ENCODE measurements at places on chromosomes 4 and X.

- DNase-seq: no peak
These were observed 50.5 kb downstream of the SLC4A4 start for GRCh38 chr4:71389149-71389827.

- DNase-seq: no peak
These were observed 490.4 kb upstream of the ZFP42 start for GRCh38 chr4:187504974-187505797.

- DNase-seq: no peak
These were observed 68.5 kb downstream of the SH3RF1 start for GRCh38 chr4:169202145-169202699.

DNA sequence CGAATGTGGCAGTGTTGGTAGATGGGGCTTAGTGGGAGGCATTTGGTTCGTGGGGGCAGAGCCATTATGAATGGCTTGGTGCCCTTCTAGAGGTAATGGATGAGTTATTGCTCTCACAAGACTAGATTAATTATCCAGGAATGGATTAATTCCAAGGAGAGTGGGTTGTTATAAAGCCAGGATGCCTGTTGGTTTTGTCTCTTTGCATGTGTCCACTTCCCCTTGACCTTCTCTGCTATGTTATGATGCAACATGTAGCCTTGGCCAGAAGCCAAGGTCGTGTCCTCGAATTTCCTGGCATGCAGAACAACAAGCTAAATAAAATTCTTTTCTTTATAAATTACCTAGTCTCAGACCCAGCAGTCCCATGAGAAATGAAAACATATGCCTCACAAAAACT, 111.2 kb upstream of the PLS3 start:
- no peak for DNase-seq

- no peak for DNase-seq
These were observed 31.2 kb downstream of the RNF175 start for GRCh38 chr4:153728660-153729059.

DNA sequence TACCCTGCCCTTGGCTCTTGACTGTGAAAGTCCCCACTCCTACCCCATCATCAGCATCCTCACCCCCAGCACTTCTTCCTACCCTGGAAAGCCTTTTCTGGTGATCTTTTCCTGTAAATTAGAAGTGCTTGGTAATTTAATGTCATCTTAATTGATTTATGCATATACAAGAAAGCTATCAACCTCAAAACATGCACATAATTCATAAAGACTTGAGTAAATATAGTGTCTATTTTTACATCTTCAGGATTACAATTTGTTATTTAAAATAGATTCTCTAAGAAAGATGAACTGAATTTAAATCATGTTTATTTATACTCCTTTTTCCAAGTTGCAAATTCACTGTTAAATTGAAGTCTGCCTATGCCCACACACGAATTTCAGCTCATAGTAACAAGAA, 36.0 kb upstream of the EXOC1L start:
- no peak for DNase-seq

DNA sequence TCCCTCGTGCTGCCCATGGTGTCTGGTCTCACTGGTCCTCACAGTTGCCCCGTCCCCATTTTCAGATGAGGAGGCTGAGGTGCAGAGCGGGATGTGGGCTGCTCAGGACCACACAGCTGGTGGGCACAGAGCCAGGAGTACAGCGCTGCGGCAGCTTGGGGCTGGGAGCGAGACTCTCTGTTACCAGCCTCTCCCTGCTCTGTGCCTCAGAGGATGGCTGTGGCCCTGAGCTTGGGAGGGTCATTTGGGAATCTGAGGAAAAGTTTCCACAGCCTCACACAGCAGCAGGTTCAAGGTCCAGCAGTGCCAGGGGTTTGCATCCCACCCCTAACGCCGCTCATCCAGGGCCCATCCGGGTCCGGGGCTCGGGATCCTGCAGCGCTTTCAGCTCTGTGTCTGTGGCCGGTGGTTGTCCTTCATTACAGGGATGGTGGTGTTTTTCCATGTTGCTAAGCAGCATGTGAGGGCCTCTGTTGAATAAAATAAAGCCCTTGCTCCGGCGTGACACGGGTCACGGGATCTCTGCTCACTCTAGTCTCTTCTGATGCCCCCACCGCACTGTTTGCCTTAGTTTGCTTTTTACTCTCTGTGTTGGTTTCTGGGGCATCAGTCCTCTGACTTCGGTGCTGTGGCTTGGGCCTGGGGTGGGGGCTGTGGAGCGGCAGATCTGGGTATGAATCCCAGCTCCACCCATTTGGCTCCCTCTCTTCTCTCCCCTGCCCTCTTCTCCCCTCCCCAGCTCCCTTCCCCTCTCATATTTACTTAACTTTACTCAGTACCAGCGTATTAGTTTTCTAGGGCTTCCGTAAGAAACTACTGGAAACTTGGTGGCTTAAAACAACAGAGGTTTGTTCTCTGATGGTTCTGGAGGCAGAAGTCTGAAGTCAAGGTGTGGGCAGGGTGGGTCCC, 6.5 kb downstream of the WFS1 start:
- DNase-seq: no peak

DNA sequence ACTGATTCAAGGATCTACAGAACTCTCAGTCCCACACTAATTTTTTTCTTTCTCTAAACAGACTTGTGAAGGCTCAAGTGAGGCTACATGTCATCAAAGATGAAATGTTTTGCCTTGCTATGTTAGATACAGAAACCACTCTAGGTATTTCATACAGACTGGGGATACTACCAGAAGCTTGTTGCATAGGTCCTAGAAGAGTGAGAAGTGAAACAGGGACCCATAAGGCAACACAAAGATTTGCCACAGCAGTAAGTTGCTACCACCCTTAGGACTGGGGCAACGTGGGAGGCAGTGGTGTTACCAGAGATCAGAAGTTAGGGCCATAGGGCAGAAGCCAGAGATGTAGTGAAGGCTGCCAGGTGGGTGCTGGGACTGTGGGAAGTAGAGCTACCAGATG, 50.7 kb upstream of the MID1IP1 start:
- no peak for DNase-seq

DNA sequence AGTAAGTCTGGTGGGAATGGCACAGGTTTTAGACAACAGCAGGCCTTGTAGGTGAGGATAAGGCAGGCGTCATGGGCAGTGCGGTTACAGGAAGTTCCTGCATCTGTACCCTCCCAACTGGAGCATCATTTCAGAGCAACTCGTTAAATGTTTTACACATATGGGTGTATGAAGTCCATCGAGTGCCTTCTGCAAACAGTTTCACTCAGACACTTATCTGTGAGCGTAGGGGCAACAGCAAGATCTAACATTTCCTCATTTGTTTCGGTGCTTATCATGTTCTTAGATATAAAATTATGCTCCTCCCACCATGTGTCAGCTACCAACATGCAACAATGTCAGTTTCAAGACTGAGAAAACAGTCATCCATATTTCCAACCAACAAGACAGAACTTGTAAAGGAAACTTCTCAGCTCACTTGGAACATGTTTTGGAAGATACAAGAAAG, 69.9 kb downstream of the ELOVL6 start:
- no peak for DNase-seq

DNA sequence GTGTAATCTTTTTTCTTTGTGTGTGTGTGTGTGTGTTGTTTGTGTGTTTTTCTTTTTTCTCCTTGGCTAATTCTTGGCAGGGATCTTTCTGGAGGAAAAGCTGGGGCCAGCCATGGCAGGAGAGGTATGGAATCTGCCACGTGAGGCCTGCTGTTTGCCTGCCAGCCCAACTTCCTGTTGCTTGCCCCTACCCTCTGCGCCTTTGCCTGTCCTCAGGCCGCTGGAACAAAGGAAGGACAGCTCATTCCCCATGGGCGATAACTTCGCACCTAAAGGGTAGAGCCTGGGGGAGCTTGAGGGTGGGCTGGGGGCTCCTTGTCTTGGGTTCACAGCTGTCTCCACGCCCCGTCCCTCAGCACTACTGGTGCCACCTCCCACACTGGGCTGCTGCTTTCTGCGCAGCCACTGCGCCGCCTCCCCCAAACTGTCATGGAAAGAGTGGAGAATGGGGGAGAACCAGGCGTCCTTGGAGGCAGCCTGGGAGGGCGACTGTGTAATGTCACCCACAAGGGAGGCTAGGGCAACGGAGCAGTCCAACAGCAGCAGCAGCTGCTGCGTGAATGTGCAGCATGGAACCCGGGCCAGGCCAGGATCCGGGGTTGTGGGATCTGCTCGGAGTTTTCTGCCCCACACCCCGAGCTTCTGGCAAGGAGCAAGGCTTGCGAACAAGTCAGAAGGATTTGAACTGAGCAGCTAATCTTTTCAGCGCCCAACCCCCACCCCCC, 12.3 kb upstream of the YIPF7 start:
- no peak for DNase-seq

GRCh38 chr4:10661047-10661446, 23.5 kb downstream of the CLNK start:
- no peak for DNase-seq

GRCh38 chr4:5752376-5753184, 41.6 kb downstream of the EVC start:
- no peak for DNase-seq

DNA sequence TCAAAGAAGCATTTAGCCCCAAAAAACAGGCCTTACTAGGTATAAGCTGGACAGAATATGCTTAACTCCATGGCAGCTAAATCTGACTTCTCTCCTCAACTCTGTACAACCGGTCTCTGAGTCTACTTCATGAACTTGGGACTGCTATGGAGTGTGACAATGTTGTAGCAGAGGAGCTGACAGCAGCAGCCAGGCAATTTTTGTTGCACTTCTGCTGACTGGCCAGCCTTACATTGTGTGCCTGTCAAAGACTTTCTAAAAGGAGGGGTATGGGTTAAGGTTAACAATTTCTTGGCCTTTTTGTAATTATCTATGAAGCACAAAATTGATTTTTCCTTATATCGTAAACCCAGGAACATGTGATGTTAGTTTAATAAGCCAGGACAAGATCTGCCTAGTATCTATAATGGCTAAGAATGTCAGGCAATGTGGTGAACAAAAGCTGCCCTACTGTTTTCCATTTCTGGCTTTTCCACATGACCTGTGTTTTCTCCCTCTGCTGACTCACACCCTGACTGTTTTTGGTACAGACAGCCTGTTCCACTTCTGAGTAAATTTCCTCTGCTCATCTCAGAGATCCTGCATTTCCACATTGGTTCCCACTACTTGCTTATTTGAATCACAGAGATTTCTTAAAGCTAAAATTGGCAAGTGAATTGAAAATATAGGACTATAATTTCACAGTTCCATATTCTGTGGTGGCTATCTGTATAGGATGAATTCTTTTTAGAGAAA, 9.3 kb downstream of the NOX1 start:
- no peak for DNase-seq

DNA sequence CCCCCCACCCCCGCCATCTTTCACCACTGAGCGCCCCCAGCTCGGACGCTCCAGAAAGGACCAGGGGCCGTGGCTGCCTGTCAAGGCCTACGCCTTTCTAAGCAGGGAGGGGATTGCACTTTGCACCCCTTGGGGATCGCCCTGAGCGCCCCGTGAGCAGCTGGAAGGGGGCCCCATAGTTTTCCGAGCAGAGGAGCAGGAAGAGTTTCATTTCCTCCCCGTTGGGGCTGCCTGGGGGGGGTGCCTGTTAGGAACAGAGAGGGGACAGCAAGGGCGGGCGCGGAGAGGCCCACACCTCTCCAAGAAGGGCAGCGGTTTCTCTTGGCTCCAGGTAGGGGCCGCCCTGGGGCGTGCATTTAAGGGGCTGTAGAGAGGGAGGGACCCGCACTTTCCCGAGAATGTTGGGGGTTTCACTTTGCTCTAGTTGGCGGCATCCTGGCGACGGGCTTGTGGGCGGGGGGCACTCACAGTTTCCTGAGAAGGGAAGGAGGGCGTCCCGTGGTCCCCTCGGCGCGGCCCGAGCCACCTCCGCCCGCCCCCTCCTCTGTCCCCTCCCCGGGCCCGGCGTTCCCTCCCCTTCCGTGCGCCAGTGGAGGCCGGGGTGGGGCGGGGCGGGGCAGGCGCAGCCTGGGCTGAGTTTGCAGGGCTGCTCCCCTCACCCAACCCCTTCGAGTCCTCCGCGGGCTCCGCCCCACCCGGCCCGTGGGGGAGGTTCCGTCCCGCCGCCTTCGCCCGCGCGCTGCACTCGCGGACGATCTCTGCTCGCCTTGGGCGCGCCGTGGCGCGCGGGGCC, 82.3 kb upstream of the CD99 start:
- peak; percentile 75 for DNase-seq

- no peak for DNase-seq
These were observed 196.2 kb upstream of the PGRMC2 start for GRCh38 chr4:128483816-128484215.

- DNase-seq: no peak
These were observed 64.5 kb downstream of the SMC1A start for GRCh38 chrX:53357799-53358530.

DNA sequence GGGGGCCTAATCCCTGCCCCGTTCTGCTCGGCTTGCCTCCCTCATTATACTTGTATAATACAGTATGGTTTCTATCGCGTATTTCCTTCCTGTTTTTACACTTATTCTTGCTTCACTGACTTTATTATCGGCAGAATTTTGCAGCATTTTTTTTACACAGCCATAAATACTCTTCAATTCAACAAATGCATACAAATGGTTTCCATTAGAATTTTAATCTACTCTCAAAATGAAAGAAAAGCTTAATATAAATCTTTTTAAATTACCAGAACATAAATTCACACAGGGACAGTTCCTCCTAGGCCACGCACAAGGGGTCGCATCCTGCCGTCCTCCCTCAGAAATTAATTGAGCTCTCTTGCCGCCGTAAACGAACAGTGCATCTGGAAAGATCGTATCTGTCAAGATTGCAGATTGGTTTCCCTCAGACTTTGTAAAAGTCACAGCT, 42.9 kb downstream of the DCTD start:
- no peak for DNase-seq

DNA sequence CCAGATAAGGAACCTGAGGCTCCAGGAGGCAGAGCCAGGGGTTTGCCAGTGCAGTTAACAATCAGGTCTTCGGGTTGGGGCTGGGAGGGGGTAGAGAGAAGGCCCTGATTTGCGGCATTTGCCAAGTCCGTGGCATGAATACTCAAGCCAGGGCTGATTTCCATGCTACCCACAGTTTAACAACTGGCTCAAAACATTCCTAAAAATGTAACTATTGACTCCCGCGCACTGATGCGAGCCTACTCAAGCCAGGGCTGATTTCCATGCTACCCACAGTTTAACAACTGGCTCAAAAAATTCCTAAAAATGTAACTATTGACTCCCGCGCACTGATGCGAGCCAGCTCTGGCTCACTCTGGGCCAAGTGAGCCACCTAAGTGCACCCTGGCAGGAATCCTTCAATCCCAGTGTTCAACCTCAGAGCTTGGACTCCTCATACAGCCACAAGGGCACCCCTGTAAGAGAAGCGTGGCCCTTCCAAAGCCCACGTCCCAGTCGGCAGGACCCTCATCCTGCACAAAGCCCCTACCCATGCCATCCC, 75.6 kb downstream of the PPP2R2C start:
- no peak for DNase-seq

- DNase-seq: no peak
These were observed 31.2 kb upstream of the MAGEA8 start for GRCh38 chrX:149849787-149850186.
